Endodermal cell (in vitro differentiated cells): ENCODE measurements at places on chromosomes 6 and 20.

DNA sequence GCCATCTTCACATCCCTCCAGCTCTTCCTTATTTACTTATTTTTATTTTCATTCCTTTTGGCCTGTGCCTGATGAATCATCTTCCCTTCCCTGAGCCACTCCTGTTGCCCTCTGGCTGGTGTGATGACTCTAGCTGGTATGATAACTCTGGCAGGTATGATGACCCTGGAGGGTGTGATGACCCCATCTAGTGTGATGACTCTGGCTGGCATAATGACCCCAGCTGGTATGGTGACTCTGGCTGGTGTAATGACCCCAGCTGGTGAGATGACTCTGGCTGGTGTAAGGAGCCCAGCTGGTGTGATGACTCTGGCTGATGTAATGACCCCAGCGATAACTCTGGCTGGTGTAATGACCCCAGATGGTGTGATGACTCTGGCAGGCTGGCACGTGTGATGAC is 426.8 kb downstream of the QKI start:
- no peak for DNase-seq

DNA sequence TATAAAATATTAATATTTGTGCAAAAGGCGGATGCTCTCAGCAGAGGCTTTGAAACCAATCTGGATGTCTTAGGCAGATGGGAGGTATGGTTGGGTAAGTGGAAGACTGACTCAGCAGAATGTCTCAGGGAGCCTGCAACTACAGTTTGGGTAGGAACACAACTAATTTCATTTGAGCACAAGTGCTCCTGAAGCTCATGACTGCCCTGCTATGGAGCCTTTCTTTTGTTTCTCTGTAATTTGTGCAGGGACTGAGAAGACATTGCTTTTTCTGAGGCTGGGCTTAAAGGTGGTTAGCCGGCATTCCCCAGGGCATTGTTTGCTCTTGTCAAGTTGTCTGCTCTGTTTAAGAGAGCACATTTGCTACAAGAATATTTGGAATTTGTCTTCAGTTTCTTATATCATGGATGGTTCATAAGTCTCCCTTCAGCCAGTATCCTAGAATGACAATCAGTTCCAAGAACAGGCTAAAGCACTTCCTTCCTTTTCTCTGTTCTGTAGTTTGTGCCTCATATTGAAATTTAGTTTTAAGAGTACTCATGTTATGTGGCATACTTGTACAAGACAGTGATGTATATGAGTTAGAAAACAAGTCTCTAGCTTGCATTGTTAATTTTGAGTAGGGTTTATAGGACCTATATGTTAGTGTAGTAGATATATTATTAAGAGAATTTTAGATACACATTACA is 208.3 kb downstream of the ZFAND3 start:
- DNase-seq, result no peak

- no peak for DNase-seq
Observed at GRCh38 chr20:45507011-45507820, 8.2 kb downstream of the SPINT3 start.

GRCh38 chr6:74574794-74575193 is 631.1 kb downstream of the COL12A1 start:
- peak; percentile 51 for DNase-seq

DNA sequence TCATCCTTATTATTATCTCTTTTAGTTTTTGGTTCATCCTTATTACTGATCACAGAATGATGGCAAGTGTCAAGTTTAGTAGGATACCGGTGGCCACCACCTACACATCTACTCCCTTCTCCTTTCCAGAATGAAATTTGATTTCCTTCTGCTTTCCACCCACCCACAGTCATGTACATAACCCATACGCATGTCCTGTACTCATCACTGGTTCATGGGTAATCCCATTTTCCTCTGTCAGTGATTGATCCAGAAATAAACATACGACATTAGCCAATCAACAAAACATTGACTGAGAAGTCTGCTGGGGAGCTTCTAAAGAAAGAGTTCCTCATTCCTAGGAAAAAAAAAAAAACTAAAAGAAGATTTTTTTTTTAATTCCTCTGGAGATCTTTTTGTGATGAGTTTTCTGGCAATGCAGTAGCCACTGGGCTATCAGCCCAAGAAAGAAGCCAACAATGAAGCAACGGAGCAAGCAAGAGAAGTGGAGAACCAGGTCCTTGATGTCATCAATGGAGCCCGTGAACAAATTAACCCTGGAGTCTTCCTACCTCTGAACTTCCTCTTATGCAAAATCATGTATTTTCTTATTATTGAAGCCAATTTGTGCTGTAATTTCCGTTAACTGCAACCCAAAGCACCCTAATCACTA is 127.8 kb downstream of the TASP1 start:
- DNase-seq, result no peak

DNA sequence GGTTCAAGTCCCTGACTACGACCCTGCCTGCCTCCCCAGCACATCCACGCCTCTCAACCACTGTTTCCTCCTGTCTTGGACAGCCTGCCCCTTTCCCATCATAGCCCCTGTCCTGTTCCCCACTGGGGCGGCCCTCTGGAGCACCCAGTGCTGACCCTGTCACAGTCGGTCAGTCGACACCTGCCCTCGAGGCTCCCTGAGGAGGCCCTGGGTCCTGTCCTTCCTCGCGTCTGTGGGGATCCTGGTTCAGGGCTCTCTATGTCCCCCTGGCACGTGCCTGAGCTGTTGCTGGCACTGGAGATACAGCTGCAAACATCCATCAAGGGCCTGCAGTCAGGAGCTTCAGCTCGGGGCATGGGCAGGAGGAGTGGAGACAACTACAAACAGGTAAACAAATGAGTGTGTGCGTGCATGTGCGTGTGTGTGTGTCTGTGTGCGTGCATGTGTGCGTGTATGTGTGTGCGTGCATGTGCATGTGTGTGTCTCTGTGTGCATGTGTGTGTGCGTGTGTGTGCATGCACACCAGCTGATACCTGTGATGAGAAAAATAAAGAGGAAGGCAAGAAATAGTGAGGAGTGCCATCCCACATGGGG is 132.8 kb downstream of the PHACTR3 start:
- DNase-seq, result peak; percentile 28

- no peak for DNase-seq
Observed at GRCh38 chr6:62445521-62445920, 159.5 kb upstream of the KHDRBS2 start.

DNA sequence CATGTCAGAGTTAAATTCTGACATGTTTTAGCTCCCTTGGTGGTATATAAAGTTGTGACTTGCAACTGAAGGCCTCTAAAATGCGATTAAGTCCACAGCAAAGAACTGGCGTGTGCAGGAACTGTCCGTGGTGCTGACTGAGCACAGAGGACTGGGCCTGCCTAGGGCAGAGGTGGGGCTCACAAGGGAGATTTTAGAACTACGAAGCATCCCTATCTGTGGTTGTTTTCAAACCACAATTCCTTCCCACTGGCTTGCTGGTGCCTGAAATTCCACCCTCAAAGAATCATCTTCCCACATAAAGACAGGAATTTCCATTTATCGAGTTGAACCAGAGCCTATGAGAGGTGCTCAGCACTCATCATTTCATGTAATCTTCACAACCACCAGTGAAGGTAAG is 30.1 kb downstream of the RIMS4 start:
- peak; percentile 89 for DNase-seq

- DNase-seq, result peak; percentile 17
Observed at GRCh38 chr20:42598581-42598980, 591.1 kb downstream of the PTPRT start.

- DNase-seq, result no peak
Observed at GRCh38 chr6:16836144-16836981, 75.1 kb upstream of the ATXN1 start.

DNA sequence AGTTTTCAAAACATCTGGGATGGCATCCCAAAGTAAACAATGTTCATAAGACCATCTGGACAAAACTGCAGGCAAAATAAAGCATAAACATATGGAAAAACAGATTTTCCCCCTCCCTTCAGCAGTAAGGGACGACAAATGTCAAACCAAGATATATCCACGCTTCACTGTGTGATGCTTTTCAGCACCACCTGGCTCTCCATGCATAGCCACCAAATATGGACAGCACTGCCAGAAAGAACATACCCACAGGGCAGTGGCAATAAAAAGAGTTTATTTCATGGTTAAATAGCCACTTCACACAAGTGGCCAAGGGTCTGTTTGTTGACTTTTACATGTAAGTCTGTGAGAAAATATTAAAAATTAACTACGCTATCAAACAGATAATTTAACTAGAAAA is 23.1 kb downstream of the USP45 start:
- no peak for DNase-seq

DNA sequence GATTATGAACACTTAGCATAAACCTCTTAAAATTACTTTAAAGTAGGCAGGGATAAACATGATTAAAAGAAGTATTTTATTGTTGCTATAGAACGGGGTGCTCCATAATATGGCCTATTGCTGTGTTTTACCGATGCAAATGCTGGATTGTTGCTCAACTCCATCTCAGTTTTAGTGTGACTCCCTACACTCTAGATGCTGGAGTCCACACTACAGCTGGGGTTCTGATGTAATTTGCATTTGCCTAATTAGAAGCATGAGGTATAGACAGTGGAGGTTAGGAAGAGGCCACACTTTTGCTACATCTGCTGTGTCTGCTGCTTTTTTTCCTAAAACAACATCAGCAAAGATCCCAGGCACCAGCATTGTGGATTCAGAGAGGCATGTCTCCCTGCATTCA is 6.7 kb upstream of the HMGN3 start:
- no peak for DNase-seq

DNA sequence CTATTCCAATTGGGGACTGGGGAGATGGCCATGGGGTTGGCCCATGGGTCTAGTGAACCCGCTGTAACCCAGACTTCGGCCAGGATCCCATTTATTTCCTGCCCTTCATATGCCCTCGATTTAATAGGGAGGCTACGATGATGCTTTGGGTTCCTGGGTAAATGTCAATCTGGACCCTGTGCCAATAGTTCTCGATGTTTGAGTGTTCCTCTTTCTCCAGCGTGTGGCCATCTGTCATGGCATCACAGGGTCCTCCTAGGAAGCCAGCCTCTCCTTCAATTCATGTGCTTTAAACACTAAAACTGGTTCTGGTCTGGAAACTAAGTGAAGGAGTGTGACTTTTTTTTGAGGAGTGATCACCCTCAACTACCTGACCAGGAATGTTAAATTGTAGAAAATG is 28.7 kb upstream of the ELMO2 start:
- DNase-seq, result no peak

- no peak for DNase-seq
Observed at GRCh38 chr6:36383606-36384005, 3.9 kb downstream of the ETV7 start.

DNA sequence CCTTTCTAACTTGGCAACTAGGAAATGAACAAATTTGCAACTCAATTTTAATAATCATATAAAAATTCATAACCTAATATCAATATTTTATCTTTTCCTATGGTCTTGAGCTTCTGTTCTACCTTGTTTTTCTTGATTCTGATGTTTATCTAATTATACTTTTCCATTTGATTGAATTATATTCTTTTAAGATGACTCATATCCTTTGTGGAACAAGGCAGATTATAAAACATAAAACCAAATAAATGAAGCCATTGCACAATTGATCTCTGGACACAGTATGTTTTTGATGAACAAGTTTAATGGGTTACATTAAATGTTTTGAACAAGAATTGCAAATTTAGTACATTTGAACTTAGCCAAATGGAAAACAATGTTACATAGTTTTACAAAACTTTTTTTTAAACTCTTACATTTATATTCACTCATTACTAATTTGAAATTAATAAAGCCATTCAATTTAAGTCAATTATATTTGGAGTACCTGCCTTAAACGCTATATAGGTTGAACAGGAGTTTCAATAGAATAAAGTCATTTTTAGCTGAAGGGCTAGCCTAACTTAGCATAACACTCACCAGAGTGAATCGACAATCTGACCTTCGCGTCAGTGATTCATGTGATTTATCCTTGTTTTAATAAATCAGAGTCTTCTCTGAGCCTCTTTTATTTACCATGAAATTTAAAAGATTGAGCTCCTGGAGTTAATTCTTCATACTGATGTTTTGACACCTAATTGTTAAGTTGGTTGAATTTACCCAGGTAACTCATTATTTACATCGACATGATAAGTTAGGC is 3.8 kb downstream of the NCOA7 start:
- no peak for DNase-seq

GRCh38 chr6:126983779-126984178 is 134.7 kb upstream of the RSPO3 start:
- peak; percentile 63 for DNase-seq

DNA sequence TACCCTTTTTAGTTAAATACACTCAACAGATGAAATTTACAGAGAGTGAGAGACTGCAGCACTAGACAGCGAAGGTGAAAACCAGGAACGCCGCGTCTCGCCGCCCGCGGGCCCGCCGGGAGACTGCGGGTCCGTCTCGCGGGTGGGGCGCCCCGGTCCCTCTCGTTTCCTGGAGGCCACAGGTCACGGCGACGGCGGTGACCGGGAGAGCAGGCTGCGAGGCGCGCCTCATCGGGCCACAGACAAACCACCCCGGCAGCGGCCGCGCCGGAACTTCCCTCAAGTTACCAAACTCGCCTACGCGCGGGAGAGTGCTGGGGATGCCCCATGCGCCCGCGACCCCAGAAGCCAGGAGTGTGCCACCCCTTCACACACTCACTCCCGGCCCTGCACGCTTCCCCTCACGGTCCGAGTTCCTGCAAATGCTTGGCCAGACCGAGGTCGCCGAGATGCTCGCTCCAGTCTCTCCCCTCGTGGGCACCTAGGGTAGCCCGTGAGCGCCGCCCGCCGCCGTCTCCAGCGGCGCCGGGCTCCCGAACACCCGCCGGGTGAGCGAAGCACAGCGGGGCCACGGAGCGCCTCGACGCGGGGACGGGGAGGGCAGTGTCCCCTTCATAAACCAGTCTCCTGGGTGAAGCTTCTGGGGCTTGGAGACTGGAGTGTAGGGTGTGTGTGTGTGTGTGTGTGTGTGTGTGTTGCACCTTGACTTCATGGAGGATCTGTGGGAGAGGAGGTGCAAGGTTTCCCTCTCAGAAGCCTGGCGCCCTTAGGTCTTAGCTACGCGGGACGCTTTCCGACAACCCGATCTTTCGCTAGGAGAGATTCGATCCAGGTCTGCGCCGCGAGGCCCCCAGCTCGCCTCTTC is 1.4 kb downstream of the BACH2 start:
- DNase-seq, result peak; percentile 68

DNA sequence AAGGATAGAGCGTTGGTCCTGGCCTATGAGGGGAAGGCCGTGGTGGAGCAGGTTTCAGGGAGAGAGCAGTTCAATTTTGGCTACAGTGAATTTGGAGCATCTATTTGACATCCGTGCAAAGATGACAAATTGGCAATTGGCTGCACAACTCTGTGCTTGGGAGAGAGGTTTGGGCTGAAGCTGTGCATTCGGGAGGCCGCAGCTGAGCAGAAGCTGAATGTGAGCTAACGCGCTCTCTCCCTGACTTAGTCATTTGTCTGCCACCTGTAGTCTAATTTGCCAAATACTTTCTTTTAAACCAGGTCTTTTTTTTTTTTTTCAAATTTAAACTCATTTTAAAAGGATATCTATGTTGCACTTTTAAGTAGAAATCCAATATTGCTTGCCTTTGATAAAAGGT is 78.8 kb downstream of the PHACTR3 start:
- no peak for DNase-seq

DNA sequence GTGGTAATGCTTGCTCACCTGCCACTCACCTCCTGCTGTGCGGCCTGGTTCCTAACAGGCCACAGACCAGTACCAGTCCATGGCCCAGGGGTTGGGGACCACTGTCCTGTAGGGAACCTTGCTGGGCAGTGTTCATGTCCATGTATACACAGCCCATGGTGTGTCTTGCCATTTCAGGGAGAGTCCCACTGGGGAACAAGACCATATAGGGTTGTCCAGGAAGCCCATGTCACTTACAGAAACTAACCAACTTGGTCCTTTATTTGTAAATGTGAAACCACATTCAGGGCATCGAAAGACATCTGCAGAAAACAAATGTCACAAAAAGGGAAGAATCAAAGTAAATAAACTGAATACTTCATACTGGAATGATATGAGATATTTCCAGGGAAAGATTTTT is 179.1 kb downstream of the NFATC2 start:
- DNase-seq, result no peak

- no peak for DNase-seq
Observed at GRCh38 chr6:159038914-159039884, 5.6 kb downstream of the TAGAP start.
